ENCODE measurements at places on chromosomes 12 and 14.
A peak's percentile ranks its signal among the peaks of the same experiment; 100 is the strongest.

DNA sequence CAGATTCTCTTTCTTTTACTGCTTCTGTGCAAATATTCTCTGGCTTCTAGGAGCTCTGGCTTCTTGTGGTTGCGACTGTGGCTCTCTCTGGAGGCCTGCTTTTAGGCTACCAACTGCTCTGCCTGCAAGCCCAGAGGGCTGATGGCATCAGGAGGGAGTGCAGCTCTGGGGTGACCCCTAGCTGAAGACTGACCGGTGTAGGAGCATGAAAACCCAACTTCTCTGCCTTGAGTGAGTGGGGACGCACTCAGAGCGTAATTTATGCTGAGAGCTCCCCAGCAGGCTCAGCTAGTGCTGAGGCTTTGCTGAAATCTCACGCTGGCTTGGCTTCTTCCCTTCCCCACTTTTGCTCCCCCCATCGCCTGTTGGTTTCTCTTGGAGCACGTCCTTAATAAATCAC is 29.9 kb upstream of the RBM19 start:
- no peak for DNase-seq

GRCh38 chr12:30624009-30624408 is 71.7 kb downstream of the IPO8 start:
- DNase-seq: no peak

DNA sequence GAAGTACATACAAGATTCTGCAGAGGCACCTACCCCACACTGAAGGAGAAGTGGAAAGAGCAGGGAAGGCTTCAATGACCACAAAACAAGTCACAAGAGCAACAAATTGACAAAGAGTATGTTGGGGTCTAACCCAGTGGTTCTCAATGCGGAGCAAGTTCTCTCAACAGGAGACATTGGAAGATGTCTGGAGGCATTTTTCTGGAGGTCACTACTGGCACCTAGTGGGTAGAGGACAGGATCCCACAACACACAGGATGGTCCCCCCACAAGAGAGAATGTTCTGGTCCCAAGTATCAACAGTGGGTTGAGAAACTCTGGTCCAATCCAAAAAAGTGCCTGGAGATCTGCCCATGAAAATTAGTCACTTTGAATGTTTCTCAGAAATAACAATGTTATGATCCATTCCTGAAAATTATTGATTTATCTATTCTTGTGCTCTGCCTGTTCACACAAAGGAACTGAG is 3.4 kb downstream of the SSH1 start:
- no peak for DNase-seq

GRCh38 chr12:57741844-57742738 is 2.7 kb upstream of the TSPAN31 start:
- DNase-seq: peak; percentile 53

DNA sequence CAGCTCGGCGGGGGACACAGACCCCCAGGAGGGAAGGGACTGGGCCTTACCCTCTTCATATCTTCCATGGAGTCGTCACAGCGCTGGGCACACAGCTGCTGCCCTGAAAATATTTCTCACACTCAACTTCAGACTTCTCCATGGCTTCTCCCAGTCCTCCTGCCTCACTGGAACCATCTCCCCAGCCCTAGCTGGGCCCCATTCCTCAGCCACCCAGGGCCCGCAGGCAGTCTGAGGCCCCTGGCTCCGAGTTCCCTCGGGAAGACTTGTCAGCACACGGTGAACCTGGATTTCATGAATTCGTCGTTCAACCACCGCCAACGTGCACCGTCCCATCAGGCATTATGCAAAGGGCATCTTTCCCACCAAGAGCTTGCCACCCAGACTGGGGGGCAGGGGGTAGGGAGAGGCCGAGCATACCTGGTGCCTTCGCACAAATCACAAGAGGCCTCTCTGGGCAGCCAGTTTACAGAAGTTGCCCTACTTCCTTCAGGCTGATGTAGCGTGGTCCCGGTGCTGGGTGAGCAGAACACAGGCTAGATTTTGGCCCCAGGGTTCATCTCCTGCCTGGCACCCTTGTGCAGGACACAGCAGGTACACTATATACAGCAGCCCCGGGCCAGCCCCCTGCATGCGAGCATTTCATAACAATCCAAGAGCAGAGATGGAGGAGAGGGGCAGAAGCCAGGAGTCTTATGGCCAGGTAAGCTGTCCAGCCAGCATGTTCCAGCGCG is 44.2 kb downstream of the LTBP2 start:
- DNase-seq: no peak

- DNase-seq: no peak
These were observed 13.8 kb upstream of the DHRS4 start for GRCh38 chr14:23939607-23940326.

DNA sequence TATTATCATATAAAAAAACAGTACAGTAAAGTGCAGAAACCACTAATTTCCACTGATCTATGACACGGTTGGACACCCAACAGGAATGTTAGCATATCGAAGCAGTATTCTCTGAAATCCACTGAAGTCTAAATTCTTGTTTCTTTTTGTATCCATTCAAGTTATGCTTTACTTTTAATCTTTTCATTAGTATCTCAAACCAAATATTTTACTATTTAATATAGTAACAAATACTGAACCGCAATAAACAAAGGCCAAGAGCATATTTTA is 41.1 kb downstream of the ATXN2 start:
- no peak for DNase-seq

DNA sequence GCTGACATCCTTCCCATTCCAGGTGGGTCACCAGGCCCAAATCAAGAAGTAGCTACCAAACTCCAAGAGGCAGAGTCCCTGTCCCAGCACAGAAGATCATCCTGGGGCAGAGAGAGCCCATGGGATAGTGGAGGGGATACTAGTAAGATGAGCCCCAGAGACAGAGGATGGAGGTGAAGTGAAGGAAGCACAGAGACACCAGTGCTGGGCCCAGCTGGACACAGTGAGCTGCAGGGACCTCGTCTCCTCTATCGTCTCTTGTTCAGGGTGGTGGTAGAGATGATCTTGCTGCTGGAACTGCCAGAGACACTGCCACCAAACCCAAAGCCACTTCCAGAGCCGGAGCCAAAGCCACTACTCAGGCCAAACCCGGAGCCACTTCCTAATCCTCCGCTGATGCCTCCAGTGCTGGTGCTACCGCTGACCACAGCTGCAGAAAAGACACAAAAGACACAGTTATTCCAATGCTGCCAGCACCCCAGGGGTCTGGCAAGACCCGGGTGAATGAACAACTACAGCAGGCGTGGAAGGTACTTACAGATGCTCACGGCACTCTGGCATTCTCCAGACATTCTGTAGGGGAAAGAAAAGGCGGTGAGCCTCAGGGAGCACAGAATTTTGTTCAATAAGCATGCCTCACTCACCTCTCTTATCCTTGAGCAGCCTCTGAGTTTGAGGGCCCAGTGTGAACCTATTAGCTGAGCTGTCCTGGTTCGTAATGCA is 6.9 kb downstream of the KRT4 start:
- DNase-seq: no peak

GRCh38 chr12:10851243-10851858 is 2.1 kb upstream of the PRR4 start:
- DNase-seq: no peak

GRCh38 chr14:104384776-104385071 is 194.8 kb upstream of the C14orf180 start:
- DNase-seq: no peak

DNA sequence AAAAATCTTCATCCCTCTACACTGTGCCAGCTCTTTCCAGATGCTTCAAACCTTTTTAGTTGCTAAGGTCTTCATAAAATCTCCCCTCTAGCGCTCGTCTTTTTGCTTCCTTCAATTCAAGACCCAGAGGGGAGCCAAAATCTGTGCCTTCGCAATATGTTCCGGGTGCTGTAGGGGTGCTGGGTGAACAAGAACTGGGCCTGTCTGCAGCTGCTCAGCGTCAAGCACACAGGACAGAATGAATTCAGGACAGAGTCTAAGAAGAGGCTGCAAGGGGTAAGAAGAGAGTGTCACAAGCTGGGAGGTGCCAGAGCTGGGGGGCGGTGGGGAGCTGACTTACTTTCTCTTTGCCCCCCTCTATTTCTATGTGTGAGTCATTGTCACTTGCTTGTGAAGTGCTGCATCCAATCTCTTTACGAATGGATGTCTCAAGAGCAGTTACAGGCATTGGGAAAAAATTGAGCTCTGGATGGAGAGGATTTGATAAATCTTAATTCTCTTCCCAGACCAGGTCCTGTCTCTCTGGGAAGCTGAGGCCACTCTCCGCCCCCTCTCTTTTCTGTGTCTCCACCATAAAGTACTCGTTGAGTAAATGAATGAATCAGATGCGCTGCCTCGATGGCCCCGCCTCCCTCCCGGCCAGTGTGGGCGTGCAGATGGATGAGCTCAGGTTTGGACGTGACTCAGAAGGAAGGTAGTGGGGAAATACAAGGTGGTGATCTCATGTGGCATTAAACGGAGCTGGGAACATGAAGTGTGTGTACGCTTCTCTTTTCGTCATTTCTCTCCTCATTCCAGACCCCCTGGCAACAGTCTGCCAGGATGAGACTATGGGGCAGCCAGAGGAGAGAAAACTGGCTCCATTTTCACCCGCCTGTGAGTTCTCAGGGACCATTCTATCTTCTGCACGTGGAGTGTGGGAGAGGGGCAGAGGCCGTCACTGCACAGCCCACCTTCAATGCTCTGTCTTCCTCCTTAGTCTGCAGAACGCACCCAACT is 91.3 kb downstream of the TSPAN9 start:
- no peak for DNase-seq

GRCh38 chr14:71320734-71321573 is 413.7 kb downstream of the PCNX1 start:
- peak; percentile 27 for DNase-seq

- peak; percentile 70 for DNase-seq
These were observed 8.8 kb upstream of the SH2B3 start for GRCh38 chr12:111396726-111397445.

DNA sequence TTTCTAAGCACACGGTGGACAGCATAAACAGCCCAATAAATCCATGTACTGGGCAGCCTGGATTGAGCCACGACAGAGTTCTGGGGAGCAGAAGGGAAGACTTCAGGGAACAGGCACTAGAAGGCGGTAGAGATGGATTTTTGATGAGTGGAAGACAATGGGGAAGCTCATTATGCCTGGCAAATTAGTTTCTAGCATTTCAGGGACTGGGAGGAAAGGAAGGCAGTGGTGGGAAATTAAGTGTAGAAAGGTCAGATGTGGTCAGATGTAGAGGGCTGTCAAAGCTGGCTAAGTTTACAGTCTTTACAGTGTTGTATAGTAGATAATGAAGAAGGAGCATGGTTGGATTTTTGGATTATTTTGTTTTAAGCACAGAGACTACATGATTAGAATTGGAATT is 9.2 kb downstream of the EGLN3 start:
- DNase-seq: no peak

DNA sequence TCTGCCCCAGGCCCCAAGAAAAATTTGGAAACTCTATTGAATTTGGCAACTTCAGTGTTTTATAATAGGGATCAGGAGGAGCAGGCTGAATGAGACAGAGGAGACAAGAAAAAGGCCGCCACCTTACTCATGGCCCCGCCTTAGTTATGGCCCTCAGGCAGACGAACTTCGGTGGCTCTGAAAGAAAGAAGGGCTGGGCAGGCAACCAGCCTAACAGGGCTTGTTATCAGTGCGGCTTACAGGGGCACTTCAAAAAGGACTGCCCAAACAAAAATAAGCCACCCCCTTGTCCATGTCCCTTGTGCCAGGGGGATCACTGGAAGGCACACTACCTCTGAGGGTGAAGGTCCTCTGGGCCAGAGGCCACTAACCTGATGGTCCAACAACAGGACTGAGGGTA is 146.3 kb upstream of the ATF7IP start:
- no peak for DNase-seq

DNA sequence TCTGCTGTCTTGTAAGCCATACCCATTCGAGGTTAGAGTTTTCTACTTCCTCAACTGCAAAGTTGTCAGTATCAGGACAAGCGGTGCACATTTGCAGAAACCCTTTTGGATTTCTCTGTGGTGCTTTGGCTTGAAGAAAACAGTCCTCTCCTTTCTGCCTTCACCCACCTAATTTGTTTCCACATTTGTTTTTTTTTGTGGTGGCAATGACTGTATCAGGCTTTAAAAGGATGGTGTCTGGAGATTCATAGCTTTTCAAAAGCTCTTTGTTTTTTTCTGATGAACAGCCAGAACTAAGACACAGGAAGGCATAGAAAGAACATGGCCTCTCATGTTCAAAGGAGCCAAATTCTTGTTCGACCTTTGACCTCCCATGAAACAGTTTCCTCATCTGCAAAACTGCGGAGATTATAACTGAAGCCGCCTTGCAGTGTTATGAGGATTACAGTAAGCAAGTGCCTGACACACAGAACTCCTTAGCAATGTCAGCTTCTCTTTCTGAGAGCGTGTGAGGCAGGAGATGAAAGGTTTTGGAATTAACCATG is 270.6 kb upstream of the TBX3 start:
- no peak for DNase-seq

- DNase-seq: no peak
These were observed at the start of gene FBLN5 for GRCh38 chr14:91947475-91948184. FBLN5 (minus strand) TSS chr14:91947694; CDS start chr14:91947229, 465 bp downstream.

DNA sequence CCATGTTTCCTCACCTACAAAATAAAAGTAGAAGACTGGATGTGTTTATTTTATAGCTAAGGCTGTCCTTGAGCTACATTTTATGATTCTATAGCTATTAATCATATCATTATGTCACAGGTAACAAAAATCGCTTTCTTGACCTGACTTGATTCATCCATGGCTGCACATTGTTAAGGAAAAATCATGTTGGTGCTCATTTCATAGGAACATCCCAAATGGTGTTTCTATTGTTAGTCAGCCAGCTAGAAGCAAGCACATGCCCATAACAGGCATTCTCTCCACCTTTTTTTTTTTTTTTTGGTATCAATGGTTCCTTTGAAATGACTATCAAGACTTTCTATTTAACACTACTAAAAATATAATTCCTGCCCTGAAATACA is 45.3 kb upstream of the PTHLH start:
- DNase-seq: no peak

Data from activated naive CD8-positive, alpha-beta T cell treated with anti-CD3 and anti-CD28 coated beads, Interleukin-2, amount 50 U/mL, for 16 hours (primary cell).